Stimulated activated CD4-positive, alpha-beta T cell treated with anti-CD3 and anti-CD28 coated beads, Interleukin-4, amount 100 ng/mL, for 1 hour (primary cell): ENCODE measurements at places on chromosomes 12 and 14.

- DNase-seq = peak; percentile 56
These were observed 62.4 kb upstream of the BCL2L14 start for GRCh38 chr12:12008232-12008850.

DNA sequence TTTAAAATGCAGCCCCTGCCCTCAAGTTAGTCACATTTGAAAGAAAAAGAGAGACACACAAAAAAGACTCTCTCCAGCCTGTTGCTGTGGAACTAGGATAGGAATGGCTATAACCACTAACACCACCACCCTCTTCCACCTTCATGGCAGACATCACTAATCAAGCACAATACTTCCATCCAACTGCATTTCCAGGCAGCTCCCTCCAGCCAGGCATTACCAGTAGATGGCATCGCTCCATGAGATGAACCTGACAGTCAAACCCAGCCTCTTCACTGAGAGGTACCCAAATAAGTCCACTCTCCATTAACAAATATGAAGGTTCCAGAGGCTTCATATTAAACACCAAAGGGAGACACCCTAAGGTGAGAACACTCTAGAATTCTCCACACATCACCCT lies 24.4 kb downstream of the SLC8B1 start:
- no peak for DNase-seq

DNA sequence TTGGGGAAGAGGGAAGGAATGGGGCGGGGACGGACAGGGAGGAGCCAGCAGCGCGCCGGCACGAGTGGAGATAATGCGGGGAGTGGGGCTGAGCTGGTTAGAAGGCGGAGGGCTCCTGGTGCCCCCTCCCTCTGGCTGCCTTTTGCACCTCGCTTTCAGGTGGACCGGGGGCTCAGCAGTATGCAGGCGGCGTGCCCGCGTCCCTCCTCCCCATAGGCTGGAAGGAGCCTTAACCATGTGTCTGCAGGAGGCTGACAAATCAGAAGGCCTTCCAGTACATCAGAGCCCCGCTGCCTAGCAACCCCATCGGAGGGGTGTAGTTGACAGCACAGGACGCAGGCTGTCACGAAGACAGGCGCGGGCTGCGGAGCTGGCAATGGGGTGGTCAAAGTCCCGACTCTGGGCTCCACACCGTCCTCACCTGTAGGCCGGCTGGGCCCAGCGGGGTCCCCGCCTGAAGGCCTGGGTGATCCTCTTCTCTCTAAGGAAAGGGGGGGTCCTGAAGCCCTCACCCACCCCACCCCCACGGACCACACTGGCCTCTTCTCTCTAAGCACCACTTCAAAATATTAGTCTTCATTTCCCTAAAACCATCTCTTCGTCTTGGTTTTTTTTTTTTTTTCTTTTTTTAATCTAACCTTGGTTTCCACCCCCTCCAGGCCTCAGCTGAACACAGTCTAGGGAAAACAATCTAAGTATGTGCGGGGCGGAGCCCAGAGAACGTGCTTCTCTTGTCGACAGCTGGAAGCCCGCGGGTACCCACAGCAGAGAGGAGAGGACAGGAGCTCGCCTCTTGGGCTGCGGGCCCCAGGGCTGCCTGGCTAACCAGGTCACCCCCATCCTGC lies 44.5 kb downstream of the KDM2B start:
- DNase-seq = peak; percentile 59

GRCh38 chr12:58166643-58167042 lies 225.3 kb downstream of the ATP23 start:
- DNase-seq = no peak

DNA sequence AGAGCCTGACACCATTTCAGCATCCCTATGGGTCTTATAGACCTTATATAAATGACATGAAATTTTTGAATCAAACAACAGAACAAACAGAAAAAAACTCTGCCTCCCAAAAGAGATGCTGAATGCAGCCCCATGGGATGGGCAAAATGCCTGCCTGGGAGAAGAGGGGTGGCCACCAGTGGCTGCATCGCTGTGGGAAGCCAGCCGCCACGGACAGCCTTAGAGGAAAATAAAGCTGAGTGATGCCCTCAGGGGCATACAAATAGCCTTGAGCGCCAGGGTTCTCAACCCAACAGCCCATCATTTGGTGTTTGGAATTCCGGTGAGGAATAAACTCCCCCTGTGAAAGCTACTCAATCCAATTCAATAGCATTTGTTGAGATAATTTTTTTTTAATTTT lies 22.9 kb downstream of the SYNE3 start:
- no peak for DNase-seq

GRCh38 chr12:27907766-27908165 lies 64.8 kb downstream of the PTHLH start:
- no peak for DNase-seq

DNA sequence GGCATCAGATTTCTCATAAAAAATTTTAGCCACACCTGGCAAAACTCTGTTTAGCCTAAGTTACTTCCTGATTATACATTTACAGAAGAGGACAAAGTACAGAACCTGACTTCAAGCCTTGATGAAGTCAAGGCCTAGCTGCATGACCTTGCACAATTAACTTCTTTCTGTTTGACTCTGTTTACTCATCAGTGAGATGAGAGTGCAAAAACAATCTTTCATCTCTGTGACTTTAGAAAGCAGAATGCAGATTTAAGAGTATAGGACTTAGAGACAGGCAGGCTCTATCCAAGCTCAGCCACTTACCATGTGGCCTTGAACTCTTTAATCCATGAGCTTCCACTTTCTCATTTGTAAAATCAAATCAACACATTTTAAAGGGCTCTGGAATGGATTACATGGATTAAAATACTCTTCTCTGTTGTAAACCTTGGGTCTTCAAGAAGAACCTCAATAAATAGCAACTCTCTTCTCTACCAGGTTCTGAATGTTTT lies 1178.9 kb downstream of the FLRT2 start:
- DNase-seq = no peak

DNA sequence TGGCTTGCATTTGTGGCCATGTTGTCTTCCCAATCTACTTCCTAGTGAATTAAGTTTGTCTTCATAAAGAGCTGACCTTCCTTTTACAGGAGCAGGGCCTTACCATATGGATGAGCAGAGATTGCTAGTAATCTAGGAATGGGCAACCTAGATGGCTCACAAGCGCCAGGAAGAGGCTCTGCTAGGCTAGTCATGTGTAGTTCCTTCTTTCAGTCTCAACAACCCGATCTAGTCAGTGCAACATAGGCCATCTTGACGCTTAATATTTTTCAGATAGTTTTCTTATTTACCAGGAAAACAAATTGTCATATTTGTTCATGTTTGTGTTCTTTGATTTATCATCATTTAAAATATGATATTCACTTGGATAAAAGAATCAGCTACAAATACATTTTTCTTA lies 48.2 kb upstream of the TPH2 start:
- no peak for DNase-seq

DNA sequence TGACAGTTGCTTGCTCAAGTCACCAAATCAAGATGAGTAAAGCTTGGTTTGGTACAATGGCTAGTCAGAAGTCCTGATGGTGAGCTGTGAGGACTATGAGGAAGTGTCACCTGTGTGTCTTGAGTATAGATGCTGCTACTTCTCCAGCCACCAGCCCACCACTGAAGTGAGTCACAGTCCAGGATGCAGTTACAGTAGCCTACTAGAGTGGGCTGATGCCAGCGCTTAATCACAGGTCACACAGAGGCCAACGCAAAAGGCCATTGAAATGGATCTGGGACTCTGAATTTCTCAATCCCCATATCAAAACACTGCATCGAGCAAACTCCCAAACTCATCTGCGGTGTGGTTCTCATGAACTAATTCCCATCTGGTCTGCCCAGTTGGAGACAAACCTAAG lies 223.1 kb downstream of the ANO6 start:
- DNase-seq = no peak

DNA sequence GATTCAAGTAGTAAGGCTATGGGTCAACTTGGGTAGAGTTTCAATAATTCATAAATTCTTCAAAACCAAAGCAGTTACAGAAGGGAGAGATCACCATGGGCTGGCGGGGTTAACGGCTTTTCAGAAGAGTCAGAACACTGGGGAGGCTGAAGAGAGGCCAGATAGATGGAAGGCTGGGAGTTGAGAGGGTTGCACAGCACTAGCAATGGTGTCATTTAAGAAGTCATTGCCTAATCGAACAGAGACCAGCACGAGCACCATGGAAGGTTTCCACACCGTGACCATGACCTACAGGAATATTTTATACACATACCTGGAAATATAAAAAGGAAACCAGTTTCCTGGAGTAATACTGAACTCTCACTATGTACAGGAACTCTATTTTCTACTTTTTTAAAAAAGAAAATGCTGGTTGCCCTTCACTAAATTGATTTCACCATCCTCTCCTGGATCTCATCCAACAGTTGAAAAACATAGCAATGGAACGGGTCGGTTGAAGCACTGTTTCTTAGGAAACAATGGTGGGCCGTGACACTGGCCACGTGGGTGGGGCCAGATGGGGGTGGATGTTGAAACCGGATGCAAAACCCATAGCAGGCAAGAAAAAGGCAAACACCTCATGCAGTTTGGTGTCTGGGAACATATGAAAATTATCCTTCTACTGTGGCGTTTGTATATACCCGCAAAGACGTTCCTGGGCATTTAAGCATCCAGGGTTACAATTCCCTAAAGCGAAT lies 38.0 kb upstream of the RIN3 start:
- no peak for DNase-seq

GRCh38 chr12:62629413-62629812 lies 162.8 kb downstream of the MON2 start:
- DNase-seq = no peak

DNA sequence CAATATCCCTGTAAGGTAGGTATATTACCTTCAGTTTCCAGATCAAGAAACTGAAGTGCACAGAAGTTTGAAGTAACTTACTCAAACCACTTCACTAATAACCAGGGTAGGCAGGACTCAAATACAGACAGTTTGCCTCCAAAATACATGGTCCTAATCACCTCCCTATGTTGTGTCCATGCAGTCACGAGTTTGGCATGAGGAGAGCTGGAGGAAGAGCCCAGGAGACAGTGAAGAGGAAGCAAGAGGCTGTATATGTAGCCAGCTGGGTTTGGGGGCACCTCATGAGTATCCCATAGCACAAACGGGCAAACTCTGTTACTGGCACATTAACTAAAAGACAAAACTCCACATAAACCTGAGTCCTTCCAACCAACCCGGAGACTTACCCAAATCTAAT lies 79.2 kb downstream of the DUSP16 start:
- no peak for DNase-seq
